ENCODE measurements at places on chromosomes 6 and 20.

- H3K27me3 ChIP-seq = no peaks in the 10 kb centered on the region
- H3K36me3 ChIP-seq = no peaks in the 10 kb centered on the region
- H3K4me3 ChIP-seq = no peak overlapping the region
- H3K27ac ChIP-seq = no peak overlapping the region
- no peak for DNase-seq
Measured at GRCh38 chr6:151112130-151112529, 127.6 kb upstream of the AKAP12 start.

DNA sequence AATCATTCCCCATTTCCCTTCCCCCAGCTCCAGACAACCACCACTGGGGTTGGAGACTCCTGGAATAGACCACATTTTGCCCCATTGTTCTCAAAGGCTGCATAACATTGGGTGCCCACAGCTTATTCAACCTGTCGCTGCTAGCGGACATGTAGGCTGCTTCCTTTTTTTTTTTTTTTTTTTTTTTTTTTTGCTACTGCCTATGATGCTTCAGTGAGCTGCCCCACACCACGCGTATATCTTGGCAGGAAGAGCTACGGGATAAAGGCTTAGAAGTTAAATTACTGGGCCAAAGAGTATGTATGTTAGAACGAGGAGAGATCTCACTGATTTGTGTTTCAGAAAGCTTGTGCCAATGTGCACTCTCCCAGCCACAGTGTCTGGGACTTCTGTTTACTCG is 7.0 kb downstream of the LBP start:
- no peaks in the 10 kb centered on the region for H3K4me1 ChIP-seq
- H3K27ac ChIP-seq = no peak overlapping the region
- no peaks in the 10 kb centered on the region for H3K27me3 ChIP-seq

DNA sequence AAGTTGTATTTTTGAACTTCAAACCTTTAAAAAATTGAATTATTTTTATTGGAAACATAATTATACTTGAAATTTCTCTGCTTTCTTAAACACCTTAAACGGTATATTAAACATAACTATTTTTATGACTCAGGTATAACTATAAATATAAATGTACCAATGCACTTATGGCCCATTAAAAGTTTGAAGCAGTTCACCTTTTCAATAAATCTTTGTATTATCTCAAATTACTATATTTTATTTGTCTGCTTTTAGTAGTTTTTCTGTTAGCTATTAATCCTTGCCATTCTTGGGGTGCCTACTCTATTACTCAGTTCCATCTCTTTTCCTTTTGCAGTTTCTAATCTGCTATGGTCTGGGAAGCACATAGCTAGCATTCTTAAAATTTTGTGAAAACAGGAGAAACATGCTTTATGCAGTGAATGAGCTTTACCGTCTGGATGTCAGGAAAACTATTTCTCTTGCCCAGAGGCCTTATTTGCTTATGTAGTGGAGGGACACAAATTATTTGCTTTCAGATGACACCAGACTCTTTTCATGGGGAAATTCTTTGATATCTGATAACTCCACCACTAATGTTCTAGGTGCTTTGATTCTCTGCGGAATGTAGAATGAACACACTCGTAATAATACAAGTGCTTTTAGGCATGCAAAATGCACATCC is 378.9 kb upstream of the CITED2 start:
- no peak for DNase-seq
- H3K27ac ChIP-seq = no peak overlapping the region
- no peak overlapping the region for H3K4me3 ChIP-seq
- H3K27me3 ChIP-seq = no peaks in the 10 kb centered on the region
- no peaks in the 10 kb centered on the region for H3K36me3 ChIP-seq
- H3K4me1 ChIP-seq = no peaks in the 10 kb centered on the region

- no peaks in the 10 kb centered on the region for H3K4me1 ChIP-seq
- H3K4me3 ChIP-seq = no peak overlapping the region
- peaks cover 9% of the 10 kb centered on the region for H3K27me3 ChIP-seq
Measured at GRCh38 chr20:47061549-47061948, 166.9 kb downstream of the EYA2 start.

DNA sequence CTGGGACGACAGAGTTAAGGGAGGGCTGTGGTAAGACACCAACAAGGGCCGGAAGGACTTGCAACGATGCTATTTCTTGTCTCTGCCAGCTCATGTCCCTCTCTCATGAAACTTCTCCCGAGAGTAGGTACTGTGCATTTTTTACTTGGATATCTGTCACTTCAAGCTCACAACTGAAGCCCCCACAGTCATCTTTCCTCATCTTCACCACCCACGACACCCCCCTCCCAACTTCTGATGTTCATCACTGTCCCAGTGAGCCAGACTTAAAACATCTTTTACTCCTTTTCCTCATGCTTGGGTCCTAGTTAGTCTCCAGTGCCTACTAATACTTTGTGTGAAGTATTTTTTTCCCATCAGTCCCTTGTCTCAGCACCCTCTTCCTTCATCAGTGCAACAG is 34.6 kb upstream of the SRPK1 start:
- no peak for DNase-seq
- H3K27me3 ChIP-seq = peaks cover under 1% of the 10 kb centered on the region
- no peaks in the 10 kb centered on the region for H3K4me1 ChIP-seq
- H3K4me3 ChIP-seq = no peak overlapping the region
- no peaks in the 10 kb centered on the region for H3K36me3 ChIP-seq
- H3K27ac ChIP-seq = no peak overlapping the region

GRCh38 chr6:28211840-28212509 is 13.1 kb upstream of the ZSCAN9 start:
- no peak overlapping the region for H3K27ac ChIP-seq
- no peak overlapping the region for H3K4me3 ChIP-seq
- peaks cover 26% of the 10 kb centered on the region for H3K4me1 ChIP-seq
- peaks cover 96% of the 10 kb centered on the region for H3K27me3 ChIP-seq
- DNase-seq = peak; percentile 11

GRCh38 chr6:157990321-157991066 is 8.8 kb downstream of the SYNJ2 start:
- H3K4me3 ChIP-seq = peak overlapping the region; percentile 11
- peaks cover 2% of the 10 kb centered on the region for H3K36me3 ChIP-seq
- H3K4me1 ChIP-seq = peaks cover 54% of the 10 kb centered on the region

DNA sequence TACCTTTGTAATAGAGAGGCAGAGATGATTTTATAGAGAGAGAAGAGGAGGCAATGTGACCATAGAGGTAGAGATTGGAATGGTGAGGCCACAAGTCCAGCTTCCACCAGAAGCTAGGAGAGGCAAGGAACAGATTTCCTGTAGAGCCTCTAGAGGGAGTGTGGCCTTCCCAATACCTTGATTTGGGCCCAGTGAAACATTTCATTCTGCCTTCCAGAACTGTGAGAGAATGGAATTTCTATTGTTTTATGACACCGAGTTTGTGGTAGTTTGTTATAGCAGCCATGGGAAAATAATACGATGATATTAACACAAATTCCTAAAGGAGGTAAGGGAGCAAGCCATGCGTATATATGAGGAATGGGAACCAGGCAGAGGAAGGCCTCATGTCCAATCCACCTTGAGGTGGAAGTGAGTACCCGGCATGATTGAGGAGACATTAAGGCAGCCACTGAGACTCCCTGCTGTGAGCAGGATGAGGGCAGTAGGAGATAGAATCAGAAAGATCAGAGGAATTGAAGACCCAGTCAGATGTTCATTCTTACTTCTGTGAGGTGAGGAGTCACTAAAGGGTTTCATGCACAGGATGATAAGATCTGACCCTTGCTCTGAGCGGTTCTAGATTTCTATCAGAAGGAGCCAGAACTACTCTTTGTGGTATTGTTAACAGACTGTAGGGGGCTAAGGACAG is 636.3 kb upstream of the IMPG1 start:
- H3K27ac ChIP-seq = no peak overlapping the region
- no peak for DNase-seq
- no peaks in the 10 kb centered on the region for H3K27me3 ChIP-seq
- no peaks in the 10 kb centered on the region for H3K4me1 ChIP-seq
- no peak overlapping the region for H3K4me3 ChIP-seq
- H3K36me3 ChIP-seq = no peaks in the 10 kb centered on the region

DNA sequence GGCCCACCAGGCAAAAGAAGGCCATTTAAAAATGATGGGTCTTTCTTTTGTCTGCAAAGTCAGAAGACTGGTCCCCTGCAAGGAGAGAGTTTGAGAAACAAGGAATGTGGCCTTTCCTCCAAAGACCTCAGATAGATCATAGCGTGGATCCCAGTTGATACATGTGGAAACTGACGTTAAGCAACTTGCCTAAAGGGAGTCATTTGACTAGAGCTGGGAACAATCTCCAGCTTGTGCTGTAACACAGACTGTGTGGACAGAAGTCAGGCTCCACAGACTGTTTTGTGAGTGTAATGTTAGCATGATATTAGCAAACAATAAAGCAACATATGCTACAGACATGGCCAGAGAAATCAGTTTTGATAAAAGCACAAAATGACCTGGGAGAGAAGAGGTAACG is 140.4 kb upstream of the CITED2 start:
- H3K27me3 ChIP-seq = no peaks in the 10 kb centered on the region
- H3K36me3 ChIP-seq = no peaks in the 10 kb centered on the region
- no peak overlapping the region for H3K27ac ChIP-seq
- no peak for DNase-seq

- H3K36me3 ChIP-seq = no peaks in the 10 kb centered on the region
- no peak for DNase-seq
- no peaks in the 10 kb centered on the region for H3K27me3 ChIP-seq
- no peak overlapping the region for H3K4me3 ChIP-seq
Measured at GRCh38 chr6:72798196-72798595, 176.3 kb downstream of the KCNQ5 start.

GRCh38 chr20:60030471-60030870 is 72.2 kb downstream of the CDH26 start:
- no peak overlapping the region for H3K4me3 ChIP-seq
- H3K36me3 ChIP-seq = no peaks in the 10 kb centered on the region
- no peaks in the 10 kb centered on the region for H3K27me3 ChIP-seq
- H3K27ac ChIP-seq = no peak overlapping the region

DNA sequence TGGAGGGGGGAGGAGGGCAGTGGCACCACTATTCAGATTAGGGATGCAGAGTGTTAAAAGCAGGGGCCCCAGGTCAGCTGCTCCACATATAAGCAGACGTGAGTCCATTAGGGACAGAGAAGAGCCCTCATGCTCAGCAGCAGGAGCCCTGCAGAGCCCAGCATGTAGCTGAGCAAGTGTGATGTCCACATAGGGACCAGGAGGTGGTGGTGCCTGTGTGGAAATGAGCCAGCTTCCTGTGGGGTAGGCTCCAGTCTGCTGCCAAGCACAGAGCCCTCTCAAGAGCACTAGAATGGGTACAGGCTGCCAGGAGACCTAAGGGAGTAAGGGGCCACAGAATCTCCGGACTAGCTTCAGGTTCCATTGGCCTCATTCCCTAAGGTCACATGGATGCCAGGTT is 57.9 kb upstream of the MLN start:
- H3K4me1 ChIP-seq = peaks cover 65% of the 10 kb centered on the region
- no peak for DNase-seq
- H3K27ac ChIP-seq = no peak overlapping the region
- H3K36me3 ChIP-seq = no peaks in the 10 kb centered on the region
- peaks cover 9% of the 10 kb centered on the region for H3K27me3 ChIP-seq

- peaks cover 12% of the 10 kb centered on the region for H3K4me1 ChIP-seq
- DNase-seq = no peak
- H3K27ac ChIP-seq = peak overlapping the region; percentile 31
- H3K27me3 ChIP-seq = no peaks in the 10 kb centered on the region
- H3K4me3 ChIP-seq = peak overlapping the region; percentile 78
Measured at GRCh38 chr6:99521633-99522151, 6.5 kb upstream of the USP45 start.

DNA sequence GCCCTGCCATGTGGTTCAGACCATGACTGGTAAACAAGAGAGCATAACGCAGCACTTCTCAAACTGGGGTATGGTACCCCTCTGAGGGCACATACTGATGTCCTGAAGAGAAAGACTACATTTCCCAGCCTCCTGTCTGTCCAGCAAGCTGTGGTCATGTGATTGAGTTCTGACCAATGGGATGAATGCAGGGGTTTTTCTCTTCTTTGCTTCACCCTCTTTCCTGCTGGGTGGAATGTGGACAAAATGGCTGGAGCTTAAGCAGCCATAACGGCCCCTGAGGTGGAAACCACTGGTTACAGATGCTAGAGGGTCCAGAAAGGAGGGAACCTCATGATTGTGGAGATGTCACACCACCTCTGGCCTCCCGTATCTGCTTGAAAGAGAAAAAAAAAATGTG is 19.4 kb upstream of the KCNB1 start:
- H3K27me3 ChIP-seq = peaks cover 25% of the 10 kb centered on the region
- DNase-seq = no peak
- H3K36me3 ChIP-seq = no peaks in the 10 kb centered on the region
- H3K4me1 ChIP-seq = no peaks in the 10 kb centered on the region
- no peak overlapping the region for H3K4me3 ChIP-seq
- no peak overlapping the region for H3K27ac ChIP-seq

GRCh38 chr20:58349570-58349969 is 39.5 kb upstream of the VAPB start:
- peaks cover 50% of the 10 kb centered on the region for H3K36me3 ChIP-seq
- no peak overlapping the region for H3K4me3 ChIP-seq
- H3K27me3 ChIP-seq = no peaks in the 10 kb centered on the region
- DNase-seq = no peak
- H3K4me1 ChIP-seq = no peaks in the 10 kb centered on the region

DNA sequence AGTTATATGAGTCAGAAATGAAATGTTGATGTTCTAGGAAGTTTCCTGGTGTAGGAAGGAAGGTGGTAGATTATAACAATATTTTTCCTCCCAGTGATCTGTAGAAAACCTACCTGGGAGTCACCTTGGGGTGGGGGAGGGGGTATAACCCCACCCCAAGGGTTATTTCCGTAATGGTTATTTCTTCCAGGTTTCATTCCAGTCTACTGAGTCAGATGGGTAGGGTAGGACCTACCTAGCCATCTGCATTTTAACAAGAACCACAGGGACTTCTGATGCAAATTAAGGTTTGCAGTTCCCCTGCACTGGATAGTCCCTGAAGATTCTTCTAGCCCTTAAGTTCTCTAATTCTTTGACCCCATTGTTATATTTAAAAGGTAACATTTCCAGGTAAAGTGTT is 88.9 kb downstream of the ARMC2 start:
- no peak overlapping the region for H3K27ac ChIP-seq
- DNase-seq = no peak
- no peaks in the 10 kb centered on the region for H3K36me3 ChIP-seq
- peaks cover 12% of the 10 kb centered on the region for H3K4me1 ChIP-seq
- no peak overlapping the region for H3K4me3 ChIP-seq

- DNase-seq = no peak
- H3K36me3 ChIP-seq = no peaks in the 10 kb centered on the region
- H3K4me1 ChIP-seq = no peaks in the 10 kb centered on the region
- H3K4me3 ChIP-seq = no peak overlapping the region
Measured at GRCh38 chr20:60478533-60478932, 520.3 kb downstream of the CDH26 start.

DNA sequence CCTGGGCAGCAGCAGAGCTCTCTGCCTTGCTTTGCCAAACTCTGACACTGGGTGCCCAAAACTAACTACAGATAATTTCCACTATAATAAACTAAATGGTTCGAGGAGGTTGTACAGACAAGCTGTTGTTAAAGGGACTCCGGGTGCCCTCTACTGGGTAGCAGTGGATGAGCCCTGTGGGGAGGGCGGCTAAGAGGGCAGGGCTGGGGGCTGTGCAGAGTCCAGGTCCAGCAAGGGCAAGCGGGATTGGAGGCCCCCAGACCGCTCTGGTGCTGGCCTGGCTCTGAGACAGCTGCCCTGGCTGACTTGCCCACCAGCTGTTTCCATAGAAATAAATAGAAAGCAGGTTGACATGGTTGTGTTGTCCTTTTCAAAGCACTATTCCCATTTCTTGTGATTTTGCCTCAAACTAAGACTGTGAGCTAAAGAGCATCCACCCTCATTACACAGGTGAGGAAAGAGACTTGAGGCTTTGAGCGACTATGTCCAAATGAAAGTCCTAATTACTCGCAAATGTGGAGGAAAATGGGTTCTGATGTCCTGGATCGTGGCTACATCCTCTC is 167.6 kb upstream of the CST7 start:
- peaks cover 2% of the 10 kb centered on the region for H3K27me3 ChIP-seq
- no peak overlapping the region for H3K27ac ChIP-seq
- no peak overlapping the region for H3K4me3 ChIP-seq
- no peaks in the 10 kb centered on the region for H3K4me1 ChIP-seq
